ENCODE measurements at places on chromosomes 5 and 9. TPM values are rescaled to one million over a fixed set of nuclear protein-coding genes. Genes with fewer than 3 reads are reported as not detected.

HMMR gene
- 18.3 TPM for total RNA-seq

DNA sequence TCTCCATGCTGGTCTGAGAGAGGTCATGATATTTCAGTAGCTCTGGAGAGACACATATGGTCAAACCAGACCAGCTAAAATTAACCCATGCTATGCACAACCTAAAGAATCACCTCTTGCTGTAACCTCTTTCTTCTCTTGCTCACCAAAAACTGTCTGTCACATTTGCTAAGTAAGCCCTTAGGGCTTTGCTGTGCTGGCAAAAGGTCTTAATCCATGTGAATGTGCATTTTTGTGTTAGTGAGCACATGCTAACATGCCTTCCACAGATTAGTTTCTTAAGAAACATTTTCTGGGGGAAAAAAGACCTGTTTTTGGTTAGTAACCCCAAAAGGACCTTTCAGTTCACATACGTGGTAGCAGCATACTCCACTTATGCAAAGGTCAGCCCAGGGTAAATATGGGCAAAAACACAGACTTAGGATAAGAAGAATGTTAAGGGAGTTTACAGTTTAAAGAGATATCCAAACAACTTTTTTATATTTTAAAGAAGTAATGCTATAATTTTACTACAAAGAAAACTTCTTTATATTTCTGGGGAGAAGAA is 124.2 kb upstream of the CCDC152 start:
- no peak for DNase-seq

DNA sequence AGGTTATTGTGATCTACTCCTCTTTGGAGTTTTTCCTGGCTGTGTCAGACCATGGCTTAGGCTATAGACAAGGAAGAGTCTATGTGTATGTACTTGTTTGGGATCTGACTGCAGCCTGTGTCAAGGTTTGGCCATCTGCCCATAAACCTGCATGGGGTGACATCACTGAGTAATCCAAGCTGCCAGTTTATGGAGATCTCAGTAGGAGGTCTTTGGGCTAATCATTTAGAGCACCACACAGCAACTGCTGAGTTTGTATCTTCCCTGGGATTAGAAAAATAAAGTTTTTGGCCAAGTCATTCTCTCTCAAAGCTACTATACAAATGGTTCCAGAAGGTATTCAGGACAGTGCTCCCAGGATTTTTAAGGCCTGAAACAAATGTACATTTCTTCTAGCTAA is 65.5 kb upstream of the HSPB3 start:
- peak; percentile 60 for DNase-seq

DNA sequence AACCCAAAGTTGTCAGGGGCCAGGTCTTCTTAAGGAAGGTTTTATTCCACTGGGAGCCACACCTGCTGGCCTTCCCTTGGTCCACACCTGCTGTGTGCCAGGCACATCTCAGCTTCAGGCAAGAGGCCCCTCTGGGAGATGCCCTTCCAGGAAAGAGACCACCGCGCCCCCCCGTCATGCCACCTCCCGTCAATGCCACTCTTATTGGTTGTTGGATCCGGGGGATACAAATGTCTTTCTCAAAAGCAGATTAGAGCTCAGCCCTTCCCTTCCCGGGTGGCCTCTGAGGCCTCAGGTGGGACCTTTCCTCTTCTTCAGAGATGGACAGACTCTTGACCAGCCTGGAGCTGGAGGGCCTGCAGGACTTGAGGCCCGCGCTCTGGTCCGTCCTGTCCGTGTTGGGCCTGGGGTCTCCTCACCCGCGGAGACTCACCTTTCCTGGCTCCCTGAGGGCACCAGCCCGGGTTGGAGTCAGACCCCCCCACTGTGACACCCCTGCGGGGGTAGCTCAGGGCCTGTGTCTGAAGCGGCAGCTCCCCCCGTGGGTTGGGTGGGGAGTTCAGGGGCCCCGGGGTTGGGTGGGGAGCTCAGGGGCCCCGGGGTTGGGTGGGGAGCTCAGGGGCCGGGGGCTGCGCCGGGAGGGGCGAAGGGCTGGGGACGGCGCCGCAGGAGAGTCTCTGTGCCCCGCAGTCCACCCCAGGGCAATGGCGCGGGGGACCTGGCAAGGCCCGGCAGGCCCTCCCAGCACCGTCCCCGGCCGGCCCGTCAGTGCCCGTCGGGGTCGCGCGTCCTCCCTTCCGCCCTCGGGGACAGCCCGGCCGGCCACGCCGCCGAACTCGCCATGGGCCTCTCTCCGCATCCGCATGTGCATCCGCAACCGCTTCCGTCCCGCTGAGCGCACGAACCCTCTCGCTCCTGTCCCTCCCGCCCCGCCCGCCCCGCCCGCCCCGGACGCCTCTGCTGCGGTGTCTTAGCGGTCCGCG is 3.7 kb upstream of the SLC9A3 start:
- no peak for DNase-seq

PCDHB2 gene
- total RNA-seq, result 0.13 TPM

- DNase-seq, result no peak
These were observed 15.8 kb downstream of the RICTOR start for GRCh38 chr5:39058178-39058921.

DNA sequence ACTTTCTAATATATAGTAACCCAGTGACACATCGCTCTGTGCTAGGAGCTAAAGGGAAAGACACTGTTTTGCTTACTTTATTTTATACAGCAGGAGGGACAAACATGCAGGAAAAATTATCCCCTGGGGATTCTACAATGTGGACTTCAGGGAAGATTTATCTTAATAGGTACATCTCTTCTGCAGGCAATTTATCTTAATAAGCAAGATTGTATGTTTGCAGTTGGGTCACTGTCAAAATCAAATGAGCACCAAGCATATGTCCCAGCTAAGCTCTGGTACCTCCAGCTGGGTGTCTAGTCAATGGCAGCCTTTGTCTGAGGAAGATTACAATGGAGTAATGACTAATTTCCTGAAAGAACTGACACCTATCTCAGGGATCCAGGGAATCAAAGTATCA is 309.9 kb upstream of the PANK3 start:
- no peak for DNase-seq

NOXA1 gene
- total RNA-seq, result 3.7 TPM

- DNase-seq, result peak; percentile 75
These were observed 84.7 kb downstream of the PARP8 start for GRCh38 chr5:50751064-50751657.

DNA sequence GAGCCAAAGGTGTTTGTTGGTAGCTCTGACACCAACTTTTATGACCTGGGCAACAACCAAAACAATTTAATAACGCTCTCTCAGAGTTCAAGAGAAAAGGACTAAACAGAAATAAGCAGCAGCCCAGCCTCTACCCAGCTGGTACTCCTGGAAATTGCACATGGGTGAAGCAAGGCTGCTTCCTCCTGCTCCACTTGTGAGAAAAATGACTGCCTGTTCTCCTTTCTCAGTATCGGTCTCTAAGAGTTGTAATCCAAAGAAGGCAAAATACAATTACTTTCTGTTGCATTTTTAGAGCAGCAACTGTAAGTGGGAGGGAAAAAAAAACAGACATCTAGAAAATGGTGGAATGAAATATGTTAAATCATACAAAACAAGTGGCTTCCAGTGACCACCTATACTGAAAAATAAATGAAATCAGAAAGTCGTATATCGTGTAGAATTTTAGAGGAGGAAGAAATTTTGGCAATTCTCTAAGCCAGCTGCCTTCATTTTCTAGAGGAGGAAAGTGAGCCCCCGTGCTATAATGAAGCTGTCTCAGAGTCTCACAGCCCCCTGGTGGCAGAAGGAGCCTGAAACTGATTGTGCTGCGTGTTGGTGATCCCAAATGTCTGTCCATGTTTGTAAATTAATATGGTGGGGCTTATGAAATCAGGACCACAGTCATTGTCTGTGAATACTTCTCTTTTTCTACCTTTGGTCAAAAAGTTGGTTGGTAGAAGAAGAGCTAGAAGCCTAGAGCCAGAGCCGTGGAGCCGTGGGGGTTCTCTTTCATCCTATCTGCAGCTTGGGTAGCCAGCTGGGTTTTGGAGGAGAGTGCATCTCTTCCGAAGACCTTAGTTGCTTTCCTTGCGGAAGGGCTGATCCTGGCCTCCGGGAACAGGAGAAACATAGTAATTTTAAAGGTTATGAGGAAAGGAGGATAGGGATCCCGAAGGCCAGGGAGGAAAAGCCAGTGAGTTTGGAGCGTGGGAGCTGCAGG is 139.9 kb downstream of the PIP5K1B start:
- DNase-seq, result peak; percentile 68

GTF3C4 gene
- total RNA-seq, result 24.5 TPM

- no peak for DNase-seq
These were observed 2.2 kb downstream of the CACFD1 start for GRCh38 chr9:133461975-133462374.

DNA sequence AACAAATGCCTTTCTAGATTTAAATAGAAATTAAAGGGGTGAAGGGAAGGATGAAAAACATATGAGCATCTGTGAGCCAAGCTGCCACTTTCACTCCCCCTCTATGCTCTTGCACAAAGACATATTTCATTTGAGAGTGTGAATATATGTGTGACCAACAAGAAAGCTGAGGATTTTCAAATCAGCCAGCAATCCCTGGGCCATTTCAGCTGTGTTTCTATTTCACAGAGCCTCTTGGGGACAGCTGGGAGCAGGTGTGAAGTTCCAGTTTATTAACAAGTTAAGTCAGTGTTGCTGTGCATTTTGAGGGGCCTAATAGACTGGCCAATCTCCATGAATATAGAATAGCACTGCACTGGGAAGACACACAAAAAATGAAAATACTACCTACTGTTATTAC is 248.7 kb upstream of the RGMB start:
- no peak for DNase-seq

DNA sequence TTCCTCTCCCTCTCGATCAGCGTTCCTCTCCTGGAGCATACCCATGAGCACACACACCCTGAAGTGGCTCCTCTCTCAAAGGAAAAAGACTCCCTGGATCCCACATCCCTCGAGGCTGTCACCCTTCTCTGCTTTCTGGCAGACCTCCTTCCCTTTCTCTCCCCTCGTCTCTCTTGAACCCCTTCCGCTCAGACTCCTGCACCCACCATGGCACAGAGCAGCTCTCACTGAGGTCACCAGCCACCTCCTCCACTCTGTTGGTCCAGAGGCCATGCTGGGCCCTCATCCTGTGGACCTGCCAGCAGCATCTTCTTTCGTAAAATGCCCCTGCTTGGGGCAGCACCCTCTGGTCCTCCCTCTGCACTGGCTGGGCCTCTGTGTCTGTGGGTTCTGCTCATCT is 5.7 kb downstream of the B4GALT7 start:
- DNase-seq, result no peak

DNA sequence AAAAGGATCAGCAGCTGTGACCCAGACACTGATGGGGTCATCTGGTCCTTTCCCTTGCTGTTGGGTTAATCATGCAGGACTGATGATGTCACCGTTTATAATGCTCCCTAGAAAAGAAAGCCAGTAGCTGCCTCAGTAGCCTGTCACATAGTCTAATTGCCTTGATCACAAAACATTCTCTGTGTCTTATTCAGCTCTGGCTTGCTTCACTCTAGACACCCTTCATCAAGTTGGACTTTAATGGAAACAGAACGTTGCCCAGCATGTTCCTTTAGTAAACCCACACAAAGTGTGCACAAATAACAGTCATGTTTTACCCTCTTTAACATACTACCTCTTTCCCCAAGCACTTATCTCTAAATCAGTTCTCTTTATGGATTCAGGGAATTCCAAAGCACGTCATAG is 170.8 kb downstream of the SGCD start:
- no peak for DNase-seq

- DNase-seq, result no peak
These were observed 144.7 kb downstream of the OSTF1 start for GRCh38 chr9:75233011-75233410.

GFI1B gene
- total RNA-seq, result not detected

DNA sequence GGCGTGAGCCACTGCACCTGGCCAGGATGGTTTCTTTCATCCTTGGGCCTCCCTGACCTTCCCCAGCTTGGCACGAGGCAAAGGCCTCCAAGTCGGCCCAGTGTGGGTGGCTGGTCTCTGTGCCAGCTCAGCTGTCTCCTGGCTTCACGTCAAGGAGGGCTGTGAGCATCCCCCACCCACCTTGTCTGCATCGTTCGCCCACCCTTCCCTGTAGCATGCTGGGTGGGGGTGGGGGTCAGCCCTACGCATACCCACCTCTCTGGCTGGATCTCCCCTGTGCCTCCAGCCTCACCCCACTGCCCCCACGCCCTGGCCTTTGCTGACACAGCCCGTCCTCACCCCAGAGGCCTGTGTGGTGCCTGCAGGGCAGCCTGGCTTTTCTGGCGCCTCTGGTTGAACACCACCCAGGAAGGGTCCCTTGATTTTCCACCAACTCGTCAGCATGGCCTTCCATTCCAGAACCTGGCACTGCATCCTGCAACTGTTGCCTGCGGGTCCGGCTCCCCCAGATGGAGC is 8.8 kb upstream of the WDR5 start:
- no peak for DNase-seq

- DNase-seq, result no peak
These were observed 3.1 kb downstream of the MRPS2 start for GRCh38 chr9:135503371-135504261.

DNA sequence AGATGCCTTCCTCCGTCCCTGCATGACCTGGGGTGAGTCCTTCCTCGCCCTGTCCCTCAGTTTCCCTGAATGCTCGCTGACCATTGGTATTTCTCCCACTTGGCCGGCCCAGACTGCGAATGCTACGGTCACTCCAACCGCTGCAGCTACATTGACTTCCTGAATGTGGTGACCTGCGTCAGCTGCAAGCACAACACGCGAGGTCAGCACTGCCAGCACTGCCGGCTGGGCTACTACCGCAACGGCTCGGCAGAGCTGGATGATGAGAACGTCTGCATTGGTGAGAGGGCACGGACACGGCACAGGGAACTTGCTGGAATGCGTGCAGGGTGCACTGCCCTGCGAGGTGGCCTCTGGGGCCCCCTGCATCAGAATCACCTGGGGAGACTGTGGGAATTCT is 77.1 kb downstream of the NTNG2 start:
- DNase-seq, result no peak

DNA sequence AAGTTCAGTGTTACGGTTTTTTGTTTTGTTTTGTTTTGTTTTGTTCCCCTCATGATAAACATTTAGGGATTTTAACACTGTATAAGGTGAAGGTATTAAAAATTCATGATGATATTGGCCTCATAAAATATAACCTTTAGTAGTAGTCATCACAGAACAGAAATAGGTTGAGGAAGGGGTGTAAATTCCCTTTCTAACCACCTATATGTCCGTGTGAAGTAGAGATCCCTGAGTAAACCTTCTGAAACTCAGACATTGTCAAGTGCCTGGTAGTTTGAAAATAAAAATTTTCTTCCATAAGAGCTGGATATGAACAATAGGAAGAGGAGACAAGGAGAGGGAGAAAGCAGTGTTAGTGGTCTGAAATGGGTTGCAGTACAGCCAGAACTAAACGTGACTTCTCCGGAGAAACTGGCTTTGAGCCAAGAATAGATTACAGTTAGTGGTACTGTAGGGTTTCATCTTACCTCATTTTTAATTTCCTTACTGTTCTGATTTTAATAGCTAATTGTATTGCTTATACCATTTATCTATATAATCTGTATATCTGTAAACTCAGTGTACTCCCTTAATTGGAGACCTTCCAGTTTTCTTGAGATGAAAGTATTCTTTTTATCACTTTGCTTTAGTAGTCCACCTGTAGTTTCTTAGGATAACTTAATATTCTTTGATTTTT is 18.3 kb downstream of the UGCG start:
- DNase-seq, result no peak

FBXO4 gene
- total RNA-seq, result 7.5 TPM

Data from HT-29 (cell line).